ENCODE measurements at places on chromosomes 12 and 14. TPM values are rescaled to one million over a fixed set of nuclear protein-coding genes. Genes with fewer than 3 reads are reported as not detected.
A peak's percentile ranks its signal among the peaks of the same experiment; 100 is the strongest.

- DNase-seq = no peak
Measured at GRCh38 chr14:66662374-66662773, 154.4 kb downstream of the GPHN start.

SIRT4 gene
- total RNA-seq = 4.6 TPM

DNA sequence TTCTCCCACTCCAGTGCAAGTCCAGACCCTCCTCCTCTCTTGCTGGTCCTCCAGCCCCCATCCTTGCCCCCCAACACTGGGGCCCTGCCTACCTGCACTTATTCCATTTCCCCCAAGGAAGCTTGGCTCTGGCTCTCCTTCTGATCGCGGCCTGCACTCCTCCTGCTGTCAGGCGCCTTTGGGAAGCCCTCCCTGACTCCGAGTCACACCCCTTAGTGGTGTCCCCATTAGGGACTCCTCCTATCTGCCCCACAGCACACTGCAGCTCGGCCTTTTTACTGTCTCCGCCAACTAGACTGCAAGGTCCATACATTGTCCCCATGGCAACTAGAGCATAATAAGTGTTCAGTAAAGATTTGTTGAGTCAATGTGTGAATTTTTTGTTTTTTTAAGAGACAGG is 32.9 kb downstream of the FIGNL2 start:
- no peak for DNase-seq

- no peak for DNase-seq
Measured at GRCh38 chr12:77973579-77973978, 142.9 kb downstream of the NAV3 start.

AKAP6 gene
- total RNA-seq = 7.3 TPM

GCN1 gene
- total RNA-seq = 121 TPM

GRCh38 chr14:72463291-72463866 is 430.5 kb downstream of the DPF3 start:
- no peak for DNase-seq

GRCh38 chr14:95741038-95741490 is 27.1 kb upstream of the TCL1A start:
- DNase-seq = peak; percentile 64

DNA sequence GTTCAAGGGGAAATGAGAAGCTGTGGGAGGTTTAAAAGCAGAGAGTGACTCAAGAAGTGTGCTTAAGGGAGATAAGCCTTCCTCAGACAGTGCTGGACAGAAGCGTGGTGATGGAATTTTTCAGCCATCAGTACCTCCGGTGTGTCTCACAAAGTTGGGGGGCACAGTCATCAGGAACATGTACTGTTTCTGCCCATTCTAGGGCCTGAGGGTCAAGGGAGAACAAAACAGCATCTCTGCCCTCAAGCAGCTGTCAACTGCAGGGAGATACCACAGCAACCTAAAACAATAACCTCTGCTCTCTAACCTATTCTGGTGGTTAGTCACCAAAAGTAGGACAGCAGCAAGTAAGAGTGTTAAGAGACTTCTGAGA is 2.0 kb upstream of the STON2 start:
- DNase-seq = no peak

PGF gene
- 8.6 TPM for total RNA-seq

DNA sequence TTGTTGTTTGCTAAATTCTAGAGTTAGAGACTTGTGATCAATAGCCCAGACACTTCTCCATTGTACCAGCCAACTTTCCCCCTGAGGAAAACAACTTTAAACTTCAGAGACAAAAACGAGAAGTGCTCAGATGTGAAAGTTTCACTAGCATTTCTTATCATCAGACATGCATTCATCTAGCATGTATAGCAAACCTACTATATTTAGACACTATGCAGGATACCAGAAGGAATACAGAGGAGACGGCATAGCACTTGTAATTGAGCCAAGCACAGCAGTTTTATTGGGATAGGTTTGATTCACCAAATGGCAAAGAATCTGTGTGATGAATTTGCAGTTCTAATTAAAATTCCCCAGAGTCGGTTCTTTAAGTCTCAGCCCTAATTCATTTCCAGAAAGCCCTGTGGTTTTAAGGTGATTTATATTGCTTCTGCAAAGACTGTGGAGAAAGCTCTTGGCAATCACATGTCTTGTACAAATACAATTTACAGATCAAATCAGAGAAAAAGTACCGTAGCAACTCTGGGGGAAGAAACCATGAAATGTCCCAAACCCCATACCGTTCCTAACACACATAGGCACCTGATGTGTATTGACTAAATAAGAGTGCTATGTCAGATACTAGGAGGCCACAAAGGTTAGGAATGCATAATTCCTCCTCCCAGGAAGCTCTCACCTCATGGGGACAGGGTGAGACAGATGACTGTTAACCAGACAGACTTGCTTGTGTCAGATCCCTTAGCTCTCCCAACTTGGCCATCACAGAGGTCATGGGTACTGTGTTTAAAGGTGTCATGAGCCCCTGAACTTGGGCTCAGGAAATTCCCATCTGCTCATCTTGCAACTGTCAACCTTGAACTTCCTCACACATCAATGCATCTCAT is 69.6 kb upstream of the KRAS start:
- DNase-seq = no peak

DNA sequence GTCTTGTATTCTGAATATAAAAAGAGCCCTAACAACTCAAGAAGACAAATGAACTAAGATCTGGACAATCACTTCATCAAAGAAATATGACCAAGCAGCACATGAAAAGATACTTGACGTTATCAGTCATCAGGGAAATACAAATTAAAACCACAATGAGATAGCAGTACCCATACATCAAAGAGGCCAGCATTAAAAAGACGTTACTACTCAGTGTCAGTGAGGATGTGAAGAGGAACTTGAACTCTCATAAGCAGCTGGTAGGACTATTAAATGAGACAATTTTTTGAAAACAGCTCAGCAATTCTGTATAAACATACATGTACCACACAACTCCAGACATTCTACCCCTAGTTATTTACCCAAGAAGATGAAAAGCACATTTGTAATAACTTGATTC is 55.9 kb downstream of the FERMT2 start:
- DNase-seq = no peak

GRCh38 chr14:104843442-104844305 is 21.4 kb upstream of the CEP170B start:
- DNase-seq = no peak

DNA sequence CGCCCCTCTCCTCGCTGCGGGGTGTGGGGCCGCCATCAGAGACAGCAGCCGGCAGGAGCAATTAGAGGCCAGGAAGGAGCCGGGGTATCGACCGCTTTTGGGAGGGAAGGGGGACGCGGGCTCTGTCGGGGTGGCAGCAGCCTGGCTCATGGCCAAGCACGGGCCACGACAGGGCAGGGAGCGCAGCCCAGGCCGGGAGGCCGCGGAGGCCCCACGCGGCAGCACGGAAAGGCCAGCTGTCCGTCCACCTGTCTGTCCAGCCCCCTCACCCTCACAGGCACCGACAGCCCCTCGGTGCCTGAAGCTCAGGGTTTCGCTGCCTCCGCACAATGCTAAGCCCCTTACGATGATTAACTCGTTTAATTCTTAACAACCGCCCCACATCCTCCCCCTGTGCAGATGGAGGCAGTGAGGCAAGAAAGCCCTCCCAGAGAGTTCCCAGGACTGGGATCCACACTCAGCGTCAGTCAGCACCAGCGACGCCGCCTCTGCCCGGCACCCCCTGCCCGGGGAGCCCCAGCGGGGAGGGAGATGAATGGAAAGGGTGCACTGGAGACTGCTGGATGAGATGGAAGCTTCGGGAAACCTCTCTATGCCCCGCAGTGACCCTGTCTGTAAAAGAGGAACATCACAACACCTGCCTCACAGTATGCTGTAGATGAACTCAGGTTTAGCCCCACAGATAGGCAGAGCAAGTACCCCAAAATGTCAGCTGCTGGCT is 23.7 kb downstream of the NCOR2 start:
- no peak for DNase-seq

GRCh38 chr12:67471810-67472209 is 176.7 kb upstream of the DYRK2 start:
- no peak for DNase-seq

- DNase-seq = no peak
Measured at GRCh38 chr12:27064397-27065342, 17.7 kb downstream of the C12orf71 start.

MEG3 gene
- total RNA-seq = not detected

ADAM21 gene
- 0.11 TPM for total RNA-seq

DNA sequence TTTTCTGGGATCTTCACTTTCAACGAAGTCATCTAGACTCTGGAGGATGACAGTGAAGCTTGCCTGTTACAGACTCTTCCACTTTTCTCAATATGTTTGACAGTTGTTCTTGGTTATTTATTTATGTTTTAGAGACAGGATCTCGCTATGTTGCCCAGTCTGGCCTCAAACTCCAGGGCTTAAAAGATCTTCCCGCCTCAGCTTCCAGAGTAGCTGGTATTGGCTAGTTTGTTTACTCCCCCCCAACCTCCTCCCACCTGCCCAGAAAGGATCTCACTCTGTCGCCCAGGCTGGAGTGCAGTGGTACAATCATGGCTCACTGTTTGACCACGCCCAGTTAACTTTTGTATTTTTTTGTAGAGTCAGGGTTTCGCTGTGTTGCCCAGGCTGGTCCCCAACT is 3.3 kb downstream of the SPATS2 start:
- DNase-seq = no peak

CRIP1 gene
- total RNA-seq = 17.1 TPM

- no peak for DNase-seq
Measured at GRCh38 chr14:34348592-34348991, 113.4 kb downstream of the SPTSSA start.

FOXN3 gene
- total RNA-seq = 120 TPM

OTOGL gene
- total RNA-seq = 0.60 TPM

GRCh38 chr14:105151084-105151837 is 17.3 kb downstream of the JAG2 start:
- DNase-seq = no peak

DNA sequence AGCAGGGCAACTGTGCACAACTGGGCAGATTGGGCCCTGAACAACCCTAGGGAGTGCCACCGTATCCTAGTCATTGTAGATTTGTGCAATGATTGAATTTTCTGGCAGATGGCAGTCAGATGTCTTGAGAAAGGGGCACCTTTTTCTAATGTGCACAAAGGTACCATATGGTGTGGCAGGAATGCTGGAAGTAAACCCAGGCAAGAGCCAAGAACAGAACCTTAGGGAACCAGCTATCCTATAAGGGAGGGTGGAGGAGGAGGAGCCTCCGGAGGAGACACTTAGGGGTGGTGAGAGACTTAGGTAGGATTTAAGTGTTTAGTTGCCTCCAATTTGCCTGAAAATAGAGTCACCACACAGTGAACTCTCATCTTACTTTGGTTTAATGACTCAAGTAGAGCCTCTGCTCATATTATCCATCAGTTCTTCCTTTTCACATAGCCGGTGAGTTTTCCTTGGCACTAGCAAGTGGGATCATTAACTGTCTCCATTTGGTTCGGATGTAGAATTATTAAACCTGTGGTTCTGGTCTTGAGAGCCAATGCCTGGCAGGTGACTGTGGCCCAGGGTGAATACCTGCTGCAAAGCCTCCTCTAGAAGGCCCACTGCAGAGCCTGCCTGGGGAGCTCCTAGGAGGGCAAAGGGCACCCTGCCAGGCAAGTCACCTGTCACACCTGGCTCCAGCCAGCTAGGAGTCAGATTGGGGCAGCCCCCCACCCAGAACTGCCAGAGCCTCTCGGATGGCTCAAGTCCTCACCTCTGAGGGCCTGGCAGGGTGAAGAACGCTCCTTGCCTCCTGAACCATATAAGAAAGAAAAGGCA is 184.4 kb upstream of the HIF1A start:
- DNase-seq = no peak

- DNase-seq = no peak
Measured at GRCh38 chr12:33267641-33268040, 172.0 kb downstream of the SYT10 start.

- peak; percentile 40 for DNase-seq
Measured at GRCh38 chr14:95432144-95433093, 84.0 kb downstream of the SYNE3 start.

- no peak for DNase-seq
Measured at GRCh38 chr12:112988224-112988623, 9.9 kb downstream of the OAS2 start.

DNA sequence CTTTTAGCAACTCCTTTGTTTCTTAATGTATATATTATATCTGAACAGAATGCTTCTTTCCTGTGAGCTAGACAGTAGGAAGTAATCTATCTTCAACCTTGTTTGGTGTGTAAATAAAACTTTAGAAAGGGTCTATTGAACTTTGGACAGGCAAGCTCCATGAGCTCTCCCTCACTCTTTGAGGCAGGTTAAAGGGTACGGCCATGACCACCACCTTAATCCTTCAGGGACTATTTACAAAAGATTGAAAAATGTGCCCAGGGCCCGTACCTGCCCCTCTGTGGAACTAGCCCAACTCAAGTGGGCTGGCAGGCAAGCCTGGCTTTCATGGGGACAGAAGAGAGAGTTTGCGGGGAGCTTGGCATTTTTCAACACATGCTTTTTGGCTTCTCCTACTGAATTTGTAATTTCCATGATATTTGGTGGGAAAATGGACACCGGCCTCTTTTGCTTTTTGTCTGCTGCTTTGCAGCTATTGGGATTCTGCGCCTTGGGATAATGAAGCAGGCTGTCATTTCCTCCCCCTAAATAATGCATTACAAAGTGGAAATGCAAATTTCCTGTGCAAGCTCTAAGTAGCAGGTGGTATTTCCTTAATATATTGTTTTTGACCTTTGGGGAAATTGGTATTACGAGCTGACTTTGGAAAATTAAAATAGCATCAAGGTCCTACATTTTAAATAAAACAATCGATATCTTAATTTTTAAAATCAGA is 106.0 kb downstream of the HMGA2 start:
- no peak for DNase-seq

DNA sequence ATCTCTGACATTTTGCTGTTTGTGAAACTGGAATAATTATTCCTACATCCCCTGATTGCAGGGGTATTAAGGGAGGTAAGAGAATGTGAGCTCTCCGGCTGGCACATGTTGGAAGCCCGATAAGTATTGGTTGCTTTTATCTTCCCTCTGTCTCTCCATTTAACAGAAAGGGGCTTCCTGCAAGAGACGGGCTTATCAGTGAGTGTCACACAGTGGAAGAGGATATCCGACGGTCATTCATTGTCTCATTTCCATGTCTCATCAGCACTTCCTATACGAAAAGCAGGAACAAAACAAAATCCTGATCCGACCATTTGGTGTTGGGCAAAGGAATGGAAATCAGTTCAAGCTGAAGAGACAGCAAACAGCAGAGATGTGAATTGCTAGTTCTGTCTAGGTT is 10.7 kb downstream of the DYRK4 start:
- DNase-seq = no peak

- no peak for DNase-seq
Measured at GRCh38 chr12:104929977-104930376, 28.1 kb downstream of the SLC41A2 start.

ALDH1L2 gene
- total RNA-seq = 2.4 TPM

PIANP gene
- 3.7 TPM for total RNA-seq

IFNG-AS1 gene
- total RNA-seq = not detected

KRT5 gene
- 0.51 TPM for total RNA-seq

DNA sequence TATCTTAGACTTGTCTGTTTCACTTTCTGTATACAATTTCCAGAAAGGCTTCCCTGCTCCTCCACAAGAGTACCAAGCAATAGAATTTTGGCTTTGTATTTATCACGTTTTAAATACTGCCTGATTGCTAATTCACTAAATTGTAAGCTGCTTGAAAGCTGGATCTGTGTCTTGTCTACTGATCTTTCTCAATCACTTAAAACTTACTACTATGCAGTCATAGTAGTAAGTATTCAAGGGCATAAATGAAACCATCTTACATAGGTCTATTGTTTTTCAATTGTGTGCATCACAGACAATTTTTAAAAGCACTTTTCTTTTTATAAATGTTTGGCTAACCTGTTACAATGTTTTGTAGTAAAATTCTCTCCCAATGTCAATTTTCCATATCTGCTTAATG is 1.2 kb upstream of the GLIPR1L2 start:
- DNase-seq = no peak

TDRD9 gene
- total RNA-seq = not detected

- no peak for DNase-seq
Measured at GRCh38 chr12:62931477-62931876, 3.5 kb downstream of the PPM1H start.
